ENCODE measurements at places on chromosomes 3 and 15.

GRCh38 chr3:13301286-13301987, 118.7 kb downstream of the NUP210 start:
- DNase-seq = no peak

GRCh38 chr15:98804057-98804380, 155.7 kb downstream of the IGF1R start:
- no peak for DNase-seq

GRCh38 chr15:53558384-53558783, 201.1 kb downstream of the WDR72 start:
- no peak for DNase-seq

DNA sequence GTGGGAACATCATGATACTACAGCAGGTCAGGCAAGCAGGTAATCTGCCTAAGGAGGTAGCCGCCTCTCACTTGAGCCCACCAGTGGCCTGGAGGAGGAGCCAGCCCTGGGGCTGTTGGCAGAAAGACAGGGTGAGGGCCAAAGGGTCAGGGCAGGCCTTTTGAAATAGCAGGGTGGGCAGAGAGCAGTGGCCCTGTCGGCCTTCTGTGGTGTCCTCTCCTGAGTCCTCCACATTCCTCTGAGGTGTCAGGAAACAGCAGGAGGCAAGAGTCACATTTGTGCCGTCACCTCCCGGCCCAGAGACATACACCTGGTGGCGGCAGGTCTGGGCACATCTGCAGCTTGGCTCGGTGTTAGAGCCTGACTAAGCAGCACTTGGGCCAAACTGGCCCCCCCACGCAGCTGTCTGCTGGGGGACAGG, 3.9 kb upstream of the BNC1 start:
- no peak for DNase-seq

- no peak for DNase-seq
These were observed 150.8 kb downstream of the PEX5L start for GRCh38 chr3:179885950-179886349.

GRCh38 chr3:65573548-65574116, 465.1 kb downstream of the MAGI1 start:
- no peak for DNase-seq

DNA sequence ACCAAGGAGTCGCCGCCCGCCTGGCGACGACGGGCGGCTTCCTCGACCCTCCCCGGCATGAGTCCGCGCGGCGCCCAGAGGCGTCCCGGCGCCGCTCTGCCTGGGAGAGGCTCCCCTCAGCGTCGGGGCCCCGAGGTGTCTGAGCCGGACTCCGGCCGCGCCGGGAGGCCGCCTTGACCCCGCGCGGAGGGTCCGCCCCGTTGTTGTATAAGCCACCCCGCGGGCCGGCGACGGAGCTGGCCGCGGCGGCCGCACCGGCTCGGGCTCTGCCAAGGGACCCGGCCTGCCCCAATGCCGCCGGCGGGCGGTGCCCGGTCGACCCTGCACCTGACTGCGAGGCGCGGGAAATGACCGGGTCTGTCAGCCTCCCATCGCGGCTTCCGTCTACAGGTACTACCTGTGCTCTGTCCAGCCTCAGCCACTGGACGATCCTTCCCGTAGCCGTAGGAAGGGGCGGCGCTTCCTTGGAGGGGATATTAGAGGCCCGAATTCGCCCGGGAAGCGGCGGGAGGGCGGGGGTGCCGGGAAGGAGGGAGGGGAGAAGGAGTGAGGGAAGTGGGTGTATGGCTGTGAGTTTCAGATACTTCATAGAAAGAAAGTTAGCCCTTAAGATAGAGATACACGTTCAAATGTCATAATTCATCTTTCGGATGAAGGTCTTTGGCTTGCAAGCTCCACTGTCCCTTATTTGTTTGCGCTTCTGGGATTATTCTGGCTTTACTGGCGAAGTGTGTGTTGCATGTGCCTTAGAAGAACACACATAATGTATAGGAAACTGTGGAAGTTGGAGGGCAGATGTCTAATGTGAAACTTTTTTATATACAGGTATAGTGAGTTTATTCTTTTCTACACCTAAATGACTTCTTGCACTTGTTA, 620 bp downstream of the ABHD5 start:
- DNase-seq = peak; percentile 44

DNA sequence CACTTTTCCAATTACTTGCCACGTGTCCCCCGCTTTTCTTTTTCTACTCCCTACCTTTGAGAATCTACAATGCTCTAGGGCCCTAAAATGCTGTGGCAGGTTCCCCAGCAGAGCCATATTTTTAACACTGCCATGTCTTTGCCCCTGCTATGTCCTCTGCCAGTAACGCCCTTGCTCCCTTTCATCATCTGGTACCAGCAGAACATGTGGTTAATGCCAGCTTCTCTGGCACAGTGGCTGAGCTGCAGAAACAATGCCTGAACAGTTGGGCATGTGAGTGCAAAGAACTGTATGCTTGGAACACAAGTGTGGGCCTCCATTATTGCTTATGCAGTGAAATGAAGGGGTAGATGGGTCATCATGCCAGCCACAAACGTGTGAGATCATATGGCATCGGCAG, 287.6 kb downstream of the NEK10 start:
- DNase-seq = no peak

- DNase-seq = no peak
These were observed 134.6 kb downstream of the LRRC28 start for GRCh38 chr15:99385865-99386264.
